ENCODE measurements at places on chromosomes 11 and 22. TPM values are rescaled to one million over a fixed set of nuclear protein-coding genes. Genes with fewer than 3 reads are reported as not detected.
A peak's percentile ranks its signal among the peaks of the same experiment; 100 is the strongest.

DNA sequence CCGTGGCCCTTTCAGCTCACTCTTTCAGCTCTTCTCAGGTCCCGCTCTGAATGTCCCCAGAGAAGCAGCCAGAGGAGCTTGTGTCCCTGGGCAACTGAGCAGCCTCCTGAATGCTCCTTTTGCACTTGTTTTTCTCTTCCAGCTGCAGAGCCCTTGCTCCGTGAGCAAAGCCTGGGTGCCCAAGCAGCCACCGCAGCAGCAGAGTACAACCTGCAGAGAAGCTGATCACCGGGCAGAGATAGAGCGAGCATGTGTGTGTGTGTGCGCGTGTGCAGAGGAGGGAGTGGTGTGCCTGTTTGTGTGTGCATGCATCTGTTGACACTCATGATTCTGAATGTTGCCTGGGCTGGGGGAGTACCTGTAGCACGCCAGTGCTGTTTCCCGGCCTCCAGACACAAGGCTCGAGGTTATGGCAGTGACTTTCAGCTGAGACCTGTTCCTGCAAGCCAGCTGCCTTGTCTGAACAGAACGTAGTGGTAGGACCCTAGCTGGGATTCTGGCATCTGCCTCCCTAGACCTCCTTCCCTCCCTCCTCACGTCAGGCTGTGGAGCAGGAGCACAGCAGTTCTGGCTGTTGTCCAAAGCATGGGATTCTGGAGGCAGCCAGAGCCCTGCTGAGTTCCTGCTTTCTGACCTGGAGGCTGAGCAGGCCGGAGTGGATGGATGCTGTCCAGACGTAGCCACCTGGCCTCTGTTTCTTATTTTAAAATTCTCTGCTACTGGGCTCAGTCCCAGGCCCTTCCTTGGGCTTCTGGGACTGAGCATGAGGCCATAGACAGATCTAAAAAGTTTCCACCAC is 4.5 kb upstream of the MAPK8IP1 start:
- DNase-seq = no peak

DNA sequence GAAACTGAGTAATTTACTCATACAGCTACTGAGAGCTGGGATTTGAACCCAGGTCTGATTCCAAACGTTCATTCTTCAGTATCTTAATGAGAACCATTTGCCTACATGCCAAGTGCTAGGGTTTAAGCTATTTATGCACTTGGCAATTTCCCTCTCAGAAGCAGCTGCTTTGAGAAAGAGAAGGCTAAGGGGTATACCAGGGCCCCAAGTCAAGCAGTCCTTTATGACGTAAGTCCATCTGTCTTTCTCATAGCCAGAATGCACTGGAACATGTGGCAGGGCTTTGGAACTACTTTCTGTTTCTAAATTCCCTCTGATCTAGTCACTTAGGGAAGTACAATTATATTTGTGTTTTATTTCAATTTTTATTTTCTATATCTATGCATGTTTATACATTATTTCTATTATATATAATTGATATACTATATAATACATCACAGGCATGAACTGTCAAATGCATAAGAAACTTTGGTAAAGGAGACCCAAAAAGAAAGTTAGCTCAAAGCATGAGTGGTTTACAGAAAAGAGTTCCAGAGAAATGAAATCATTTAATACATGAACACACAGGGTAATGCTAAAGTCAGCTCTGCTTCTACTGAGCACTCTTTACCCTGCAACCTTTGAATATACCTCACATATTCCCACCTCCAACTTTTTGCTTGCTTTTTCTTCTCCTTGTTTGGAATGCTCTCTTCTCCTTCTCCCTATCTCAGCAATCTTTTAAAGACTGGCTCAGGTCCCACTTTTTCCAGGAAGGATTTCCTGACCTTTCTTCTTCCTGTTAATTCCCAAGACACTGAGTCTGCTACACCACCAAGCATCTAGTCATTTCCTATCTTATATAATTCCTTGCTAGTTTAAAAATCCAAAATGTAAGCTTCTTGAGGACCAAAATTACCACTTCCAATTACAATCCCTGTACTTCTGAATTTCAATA is 80.5 kb upstream of the GDPD4 start:
- DNase-seq = no peak

GRCh38 chr11:65766535-65766934 is 14.2 kb downstream of the AP5B1 start:
- no peak for DNase-seq

GRCh38 chr11:44219830-44220796 is 89.8 kb downstream of the ALX4 start:
- DNase-seq = no peak

- no peak for DNase-seq
These were observed 21.8 kb upstream of the CRYBB3 start for GRCh38 chr22:25177895-25178294.

GRCh38 chr11:96045622-96046456 is 121.9 kb upstream of the MTMR2 start:
- DNase-seq = no peak

DNA sequence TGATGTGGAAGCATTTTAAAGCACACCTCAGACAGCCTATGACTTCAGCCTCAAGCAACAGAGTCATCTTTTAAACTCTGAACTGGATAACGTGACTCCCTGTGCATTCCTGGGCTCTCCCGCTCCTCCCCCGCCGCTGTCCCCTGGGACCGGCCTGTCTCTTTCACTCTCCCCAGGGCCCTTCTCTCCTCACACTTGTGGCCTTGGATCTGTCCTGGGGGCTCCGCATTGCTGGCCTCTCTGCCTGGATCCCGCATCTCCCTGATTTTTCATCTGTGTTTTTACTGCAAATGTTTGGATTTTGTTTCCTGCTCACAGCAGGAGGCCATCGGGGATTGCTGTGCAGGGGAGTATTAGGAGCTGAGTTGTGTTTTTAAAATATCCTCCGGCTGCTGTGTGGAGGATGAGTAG is 15.4 kb downstream of the C11orf24 start:
- DNase-seq = no peak

DNA sequence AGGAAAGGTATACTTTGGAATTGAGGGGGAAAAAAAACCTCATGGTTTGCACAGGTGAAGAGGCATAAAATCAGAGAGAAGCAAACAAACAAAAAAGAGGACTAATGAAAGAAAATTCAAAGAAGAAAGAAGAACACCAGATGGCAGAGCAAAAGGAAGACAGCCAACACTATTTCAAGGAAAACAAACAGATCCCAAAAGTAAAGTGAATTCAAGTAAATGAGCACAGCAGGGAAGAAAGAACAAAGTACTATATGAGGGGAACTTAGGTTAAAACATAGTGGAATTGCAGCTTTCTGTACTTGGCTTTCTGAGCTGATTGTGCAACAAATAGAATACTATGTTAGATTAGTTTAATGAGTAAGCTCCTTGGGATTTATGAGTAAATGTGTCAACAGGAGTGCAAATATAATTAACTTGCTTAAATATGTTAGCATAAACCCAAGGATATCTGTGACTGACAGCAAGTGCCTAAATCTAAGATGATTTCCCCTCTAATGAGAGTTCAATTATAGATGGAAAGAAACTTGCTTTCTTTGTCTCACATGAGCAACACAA is 404.6 kb upstream of the CNTN5 start:
- DNase-seq = no peak

DNA sequence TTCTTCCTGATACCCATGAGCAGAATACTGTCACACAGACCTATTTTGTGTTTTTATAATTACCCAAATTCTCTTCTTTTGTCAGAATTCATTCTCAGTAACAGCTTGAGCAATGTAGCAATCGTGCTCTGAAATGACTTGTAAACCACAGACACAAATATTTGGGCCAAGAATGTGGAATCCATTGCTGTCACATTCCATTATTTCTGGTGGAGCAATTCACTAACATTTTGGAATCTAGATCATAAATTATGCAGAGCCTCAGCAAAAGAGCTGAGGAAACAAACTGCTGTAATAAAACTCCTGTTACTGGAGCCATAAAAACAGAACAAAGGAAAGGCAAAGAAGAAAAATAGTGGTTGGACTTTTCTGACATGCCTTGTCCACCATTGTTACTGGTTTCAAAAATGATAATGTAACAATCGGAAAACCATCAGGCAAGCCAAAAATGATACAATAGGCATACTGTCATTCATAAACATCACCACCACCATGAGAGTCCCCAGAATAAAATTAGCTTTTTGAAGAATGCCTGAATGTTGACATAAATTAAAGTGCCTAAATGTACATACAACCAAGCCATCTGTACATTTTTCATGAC is 223.4 kb upstream of the PITPNB start:
- no peak for DNase-seq

GRCh38 chr22:50434849-50435248 is 40.0 kb downstream of the SBF1 start:
- DNase-seq = no peak

DNA sequence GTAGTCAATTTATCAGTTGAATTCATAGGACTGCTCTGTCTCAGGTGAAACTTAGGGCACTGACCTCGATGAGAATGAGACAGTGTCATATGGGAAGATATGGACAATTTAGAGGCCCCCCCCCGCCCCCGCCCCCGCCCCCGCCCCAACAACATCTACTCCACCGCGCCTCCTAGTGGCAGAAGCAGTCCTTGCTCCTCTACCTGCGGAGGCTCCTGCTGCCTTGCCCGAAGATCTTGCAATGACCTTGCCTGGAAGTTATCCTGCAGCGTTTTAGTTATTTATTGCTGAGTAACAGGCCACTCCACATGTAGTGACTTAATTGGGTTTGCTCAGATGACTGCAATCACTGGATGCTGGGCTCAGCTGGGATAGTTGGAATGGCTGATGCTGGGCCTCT is 15.2 kb downstream of the SERPINH1 start:
- DNase-seq = peak; percentile 57

GRCh38 chr11:64233913-64234586 is at the start of gene VEGFB:
Gene VEGFB (plus strand): TSS chr11:64234584. CDS start chr11:64234834, 250 bp downstream.
- DNase-seq = peak; percentile 49

GRCh38 chr11:110971140-110971539 is 258.9 kb upstream of the ARHGAP20 start:
- no peak for DNase-seq

GRCh38 chr11:102429691-102430090 is 22.9 kb downstream of the TMEM123 start:
- DNase-seq = no peak

DNA sequence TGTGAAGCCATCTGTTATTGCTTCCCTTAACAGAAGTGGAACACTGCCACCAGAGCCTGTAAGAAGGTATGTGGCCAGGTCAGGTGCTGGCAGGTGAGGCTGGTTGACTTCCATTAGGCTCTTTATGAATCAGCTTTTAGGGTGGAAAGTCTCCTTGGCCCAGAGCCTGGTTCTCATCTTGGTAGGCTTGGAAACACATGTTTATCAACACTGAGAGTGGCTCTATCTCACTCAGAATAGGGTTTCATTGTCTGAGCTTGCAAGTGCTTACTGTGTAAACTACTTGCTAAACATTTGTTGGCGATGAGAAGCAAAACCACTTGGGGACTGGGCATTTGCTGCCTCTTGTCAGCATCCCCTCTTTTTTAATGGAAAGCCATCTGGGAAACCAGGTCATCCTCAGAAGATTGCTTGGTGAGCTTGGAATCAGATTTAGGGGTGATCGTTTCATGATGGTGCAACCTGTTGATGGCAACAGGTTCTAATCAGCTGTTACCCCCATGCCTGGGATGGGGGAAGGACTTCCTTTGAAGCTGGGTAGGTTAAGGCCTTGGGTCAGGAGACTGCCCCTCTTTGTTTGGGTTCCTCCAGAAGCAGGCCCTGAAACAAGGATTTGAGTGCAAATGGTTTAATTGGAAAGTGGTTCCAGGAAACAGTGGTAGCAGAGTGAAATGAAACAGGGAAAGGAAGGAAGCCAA is 75.0 kb upstream of the AMPD3 start:
- no peak for DNase-seq

DNA sequence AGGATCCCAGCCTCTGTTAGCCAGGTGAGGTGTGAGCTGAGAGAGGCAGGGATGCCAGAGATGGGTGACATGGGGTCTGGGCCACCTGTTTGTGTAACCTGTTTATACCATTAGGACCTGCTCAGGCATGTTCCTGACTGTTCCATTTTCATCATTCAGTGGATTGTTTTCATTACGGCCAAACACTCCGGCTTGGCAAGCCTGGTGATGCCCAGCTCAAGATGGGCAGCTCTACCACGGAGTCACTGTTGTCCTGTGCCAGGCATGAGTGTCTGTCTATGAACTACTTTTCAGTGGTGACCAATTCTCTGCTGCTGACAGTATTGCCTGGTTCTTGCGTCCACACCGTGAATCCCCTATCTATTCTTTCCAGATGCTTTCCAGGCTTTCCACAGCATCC is 71.5 kb upstream of the SLC22A12 start:
- DNase-seq = no peak

GRCh38 chr22:46390652-46391301 is 55.3 kb downstream of the TRMU start:
- no peak for DNase-seq

GRCh38 chr11:44057340-44057739 is 8.7 kb upstream of the ACCS start:
- DNase-seq = no peak

GRCh38 chr11:19953336-19953735 is 206.9 kb downstream of the DBX1 start:
- no peak for DNase-seq

DNA sequence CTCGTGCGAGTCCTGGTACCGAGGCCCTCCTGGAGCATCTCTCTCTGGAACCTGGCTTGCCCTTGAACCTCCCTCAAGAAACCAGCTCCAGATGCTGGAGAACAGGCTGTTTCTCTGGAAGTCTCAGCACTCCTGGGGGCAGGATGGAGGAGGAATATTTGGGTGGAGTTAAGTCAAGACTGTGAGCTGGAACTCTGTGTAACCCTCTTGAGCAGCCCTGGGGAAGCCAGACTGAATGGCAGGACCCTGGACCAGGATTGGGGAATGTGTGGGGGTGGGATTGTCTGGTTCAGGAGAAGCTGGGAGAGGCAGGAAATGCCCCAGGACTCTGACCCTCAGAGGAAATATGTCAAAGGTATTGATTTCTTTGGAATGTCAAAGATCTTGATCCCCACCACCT is 7.7 kb downstream of the CREB3L1 start:
- no peak for DNase-seq

- no peak for DNase-seq
These were observed 69.2 kb downstream of the CD82 start for GRCh38 chr11:44634401-44635281.

- no peak for DNase-seq
These were observed 214.3 kb downstream of the LRRC4C start for GRCh38 chr11:41245184-41245583.

CNTF gene
- 2.9 TPM for total RNA-seq

CHRM4 gene
- total RNA-seq = 0.25 TPM

NPTXR gene
- total RNA-seq = 12.6 TPM

MPPED1 gene
- total RNA-seq = not detected

KRTAP5-7 gene
- 0.55 TPM for total RNA-seq

BRSK2 gene
- 0.42 TPM for total RNA-seq

ILK gene
- 93.5 TPM for total RNA-seq

MUC5B gene
- total RNA-seq = not detected

BAIAP2L2 gene
- 2.7 TPM for total RNA-seq

CHRM1 gene
- total RNA-seq = not detected

F2 gene
- total RNA-seq = not detected

ZMAT5 gene
- 17.5 TPM for total RNA-seq

CASP4 gene
- 77.2 TPM for total RNA-seq

CBLIF gene
- not detected for total RNA-seq

PHOX2A gene
- not detected for total RNA-seq

KBTBD3 gene
- total RNA-seq = 10.5 TPM

MUC6 gene
- total RNA-seq = not detected

TRIOBP gene
- 26.4 TPM for total RNA-seq

All from naive thymus-derived CD8-positive, alpha-beta T cell (primary cell).